ENCODE measurements at places on chromosomes 2 and 18.

DNA sequence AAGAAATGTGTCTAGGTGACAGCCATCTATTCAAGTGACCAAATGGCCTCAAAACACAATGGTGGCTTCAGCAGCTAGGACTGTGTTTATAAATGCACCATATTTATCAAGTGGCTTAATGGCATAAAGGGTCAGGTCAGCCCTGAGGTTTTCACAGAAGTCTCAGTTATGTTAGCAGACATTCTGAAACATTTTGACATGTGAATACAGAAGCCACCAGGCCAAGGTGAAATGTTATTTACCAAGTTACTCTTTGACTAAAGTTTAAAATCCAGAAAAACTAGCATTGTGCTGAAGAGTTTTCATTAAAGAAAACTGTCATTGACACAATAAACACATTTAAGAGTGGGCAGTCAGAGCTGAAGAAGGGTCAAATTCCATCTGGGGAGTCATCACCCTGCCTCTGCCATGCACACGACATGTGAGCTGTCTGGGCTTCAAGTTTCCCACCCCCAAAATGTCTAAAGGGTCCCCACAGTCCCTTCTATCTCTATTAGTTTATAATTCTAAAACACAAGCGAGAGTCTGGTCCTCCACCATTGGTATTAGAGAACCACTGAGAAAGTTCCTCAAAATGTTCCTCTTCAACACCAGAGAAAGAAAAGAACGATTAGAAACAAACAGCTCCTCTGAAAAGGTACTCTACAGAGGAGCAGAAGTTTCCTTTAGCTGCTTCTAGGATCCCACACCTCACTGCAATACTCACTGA is 77.5 kb upstream of the FZD5 start:
- DNase-seq, result no peak

DNA sequence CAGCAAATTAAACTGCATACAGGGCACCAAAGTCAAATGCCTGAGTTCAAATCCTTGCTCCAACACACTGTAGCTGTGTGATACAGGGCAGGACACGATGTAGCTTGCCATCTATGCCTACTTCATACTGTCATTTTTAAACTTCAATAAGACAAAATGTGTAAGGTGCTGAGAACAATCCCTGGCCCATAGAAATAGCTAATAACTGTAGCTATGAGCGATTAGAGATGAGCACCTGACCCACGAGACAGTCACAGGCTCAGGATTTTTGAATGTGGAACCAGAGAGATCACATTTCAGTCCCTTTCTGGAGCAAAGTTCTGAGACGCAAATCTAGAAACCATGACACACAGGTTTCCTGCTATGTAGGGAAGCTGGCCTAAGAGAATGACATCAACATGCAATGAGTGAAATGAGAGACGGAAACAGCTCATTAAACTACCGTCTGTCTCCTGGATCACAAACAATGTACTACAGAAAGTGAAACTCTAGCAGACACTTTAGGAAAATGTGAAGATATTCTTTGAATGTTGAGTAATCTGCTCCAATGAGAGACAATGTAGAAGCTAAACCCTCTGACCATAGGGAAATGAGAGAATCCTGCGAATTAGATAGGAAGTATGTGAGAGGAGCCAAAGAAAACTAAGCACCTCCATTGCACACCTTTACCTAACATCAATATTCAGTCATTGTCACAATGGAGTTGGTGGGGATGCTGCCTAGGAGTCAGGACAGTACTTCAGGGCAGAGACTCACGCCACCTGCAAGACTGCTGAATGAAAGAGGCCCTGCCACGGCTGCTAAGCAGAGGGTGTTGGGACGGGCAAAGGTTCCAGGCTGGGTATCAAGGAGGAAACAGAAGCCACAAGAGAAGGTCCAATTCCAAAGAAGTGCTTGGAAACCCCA is 25.5 kb downstream of the B4GALT6 start:
- DNase-seq, result no peak

DNA sequence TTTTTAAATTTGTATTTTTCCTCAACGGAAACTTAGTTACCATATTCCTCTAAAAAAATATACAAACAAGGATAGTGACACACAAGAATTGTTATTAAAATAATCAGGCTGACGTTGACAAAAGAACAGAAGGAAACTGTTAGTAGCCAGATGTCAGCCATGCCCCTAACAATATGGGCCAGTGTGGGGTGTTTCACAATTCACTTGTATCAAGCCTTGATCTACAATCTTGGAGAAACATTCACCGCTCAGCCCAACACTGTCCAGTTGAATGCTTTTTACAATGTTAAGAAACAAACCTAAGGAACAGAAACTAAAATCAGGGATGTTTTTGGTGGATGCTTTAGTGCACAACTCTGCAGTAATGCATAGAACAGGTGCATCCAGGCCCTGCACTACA is 44.6 kb downstream of the TMEFF2 start:
- DNase-seq, result no peak

GRCh38 chr18:49894517-49895226 is 81.3 kb upstream of the ACAA2 start:
- no peak for DNase-seq
